ENCODE measurements at places on chromosomes 2 and 18. TPM values are rescaled to one million over a fixed set of nuclear protein-coding genes. Genes with fewer than 3 reads are reported as not detected.

DNA sequence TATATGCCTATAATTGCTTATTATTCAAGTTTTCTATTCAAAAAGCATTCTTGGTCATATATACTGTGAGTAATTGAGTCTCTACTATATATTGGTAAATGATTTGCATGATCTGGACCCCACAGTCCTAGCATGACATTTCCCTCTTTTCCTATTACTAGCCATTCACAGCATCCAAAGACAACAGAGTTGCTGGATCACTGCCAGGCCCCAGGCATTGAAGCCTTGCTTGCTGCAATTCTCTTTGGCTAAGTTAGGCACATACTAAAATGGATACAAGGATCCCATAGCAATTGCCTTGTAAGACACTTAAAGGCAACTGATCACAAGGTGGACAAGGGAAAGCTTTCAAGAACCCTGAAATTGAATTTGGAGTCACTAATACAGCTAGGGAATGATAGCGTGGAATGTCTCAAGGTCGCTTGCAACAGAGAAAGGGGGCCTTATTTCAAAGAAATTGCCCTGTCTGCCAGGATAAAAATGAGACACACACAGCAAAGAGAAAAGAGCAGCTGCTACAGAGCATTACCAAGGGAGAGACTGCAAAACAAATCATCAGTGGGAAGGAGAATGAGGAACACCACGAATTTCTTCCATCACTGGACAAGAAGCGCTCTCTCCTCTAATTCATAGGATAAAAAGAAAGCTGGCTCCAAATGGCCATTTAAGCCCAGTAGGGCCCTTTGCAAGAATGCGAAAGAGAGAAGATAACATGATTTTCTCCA is 77.1 kb upstream of the EPHA4 start:
- no peak overlapping the region for H3K27ac ChIP-seq
- DNase-seq = no peak
- H3K27me3 ChIP-seq = no peaks in the 10 kb centered on the region
- H3K36me3 ChIP-seq = no peaks in the 10 kb centered on the region
- H3K4me1 ChIP-seq = no peaks in the 10 kb centered on the region

DNA sequence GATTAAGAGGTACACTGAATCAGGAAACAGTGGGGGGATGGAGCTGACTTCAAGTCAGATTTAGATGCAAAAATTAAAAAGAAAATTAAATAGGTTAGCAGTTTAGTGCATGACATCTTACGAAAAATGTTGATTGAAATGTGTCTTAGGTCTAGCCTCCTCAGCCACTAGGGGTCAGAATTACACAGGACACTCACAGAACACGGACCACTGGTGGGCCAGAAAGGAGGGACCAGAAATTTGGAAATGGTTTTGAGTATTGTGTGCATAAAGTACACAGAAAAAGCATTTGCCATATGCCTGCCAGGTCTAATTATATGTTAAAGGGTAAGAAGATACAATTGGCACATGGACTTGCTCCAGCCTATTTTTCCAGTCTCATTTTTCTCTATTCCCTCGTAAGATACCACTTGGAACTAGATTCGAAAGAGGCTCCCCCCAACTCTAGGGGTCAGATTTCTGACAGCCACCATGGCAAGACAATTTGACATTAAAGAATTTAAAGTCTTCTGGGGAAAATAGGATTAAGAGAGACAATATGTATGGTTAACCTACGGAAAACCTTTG is 550.2 kb upstream of the SETBP1 start:
- no peaks in the 10 kb centered on the region for H3K36me3 ChIP-seq
- no peaks in the 10 kb centered on the region for H3K27me3 ChIP-seq
- H3K4me1 ChIP-seq = no peaks in the 10 kb centered on the region
- no peak overlapping the region for H3K27ac ChIP-seq
- no peak overlapping the region for H3K4me3 ChIP-seq

TOGARAM2 gene
- 0.72 TPM for total RNA-seq

RGPD3 gene
- 0.59 TPM for total RNA-seq

DNA sequence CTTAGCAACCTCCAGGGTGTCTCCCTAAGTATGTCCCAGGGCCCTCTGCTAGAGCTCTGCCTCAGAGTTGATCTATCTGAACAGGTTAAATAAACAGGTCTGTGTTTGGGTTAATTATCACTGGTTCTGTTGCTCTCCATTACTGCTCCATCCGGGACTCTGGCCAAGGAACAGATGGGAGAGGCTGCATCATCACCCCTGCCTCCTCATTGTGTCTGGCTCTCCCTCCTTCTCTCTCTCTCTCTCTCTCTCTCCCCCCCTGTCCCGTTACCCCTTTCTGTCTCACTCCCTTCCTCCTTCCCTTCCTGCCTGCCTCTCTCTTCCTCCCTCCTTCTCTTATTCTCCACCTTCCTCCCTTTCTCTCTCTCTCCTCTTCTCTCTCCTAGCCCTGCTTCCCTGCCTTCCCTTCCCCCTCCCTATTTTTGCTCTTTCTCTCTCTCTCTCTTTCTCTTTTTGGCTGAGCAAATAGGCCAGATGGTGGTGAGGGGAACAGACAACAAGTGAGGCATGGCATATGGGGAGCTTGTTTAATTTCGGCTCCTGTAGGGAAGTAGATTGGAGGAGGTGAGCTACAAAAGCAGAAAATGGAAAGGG is 62.1 kb downstream of the SETBP1 start:
- no peak overlapping the region for H3K27ac ChIP-seq
- H3K36me3 ChIP-seq = no peaks in the 10 kb centered on the region
- H3K27me3 ChIP-seq = no peaks in the 10 kb centered on the region

GRCh38 chr2:9556121-9556743 is 602 bp upstream of the ADAM17 start:
- H3K4me3 ChIP-seq = peak overlapping the region; percentile 99
- no peak for DNase-seq
- peaks cover 47% of the 10 kb centered on the region for H3K4me1 ChIP-seq
